ENCODE measurements at places on chromosomes 1 and 21.
A peak's percentile ranks its signal among the peaks of the same experiment; 100 is the strongest.

- DNase-seq: no peak
Measured at GRCh38 chr1:12553963-12554362, 64.0 kb downstream of the DHRS3 start.

GRCh38 chr1:50971748-50972305 is 1.8 kb downstream of the CDKN2C start:
- DNase-seq: no peak

DNA sequence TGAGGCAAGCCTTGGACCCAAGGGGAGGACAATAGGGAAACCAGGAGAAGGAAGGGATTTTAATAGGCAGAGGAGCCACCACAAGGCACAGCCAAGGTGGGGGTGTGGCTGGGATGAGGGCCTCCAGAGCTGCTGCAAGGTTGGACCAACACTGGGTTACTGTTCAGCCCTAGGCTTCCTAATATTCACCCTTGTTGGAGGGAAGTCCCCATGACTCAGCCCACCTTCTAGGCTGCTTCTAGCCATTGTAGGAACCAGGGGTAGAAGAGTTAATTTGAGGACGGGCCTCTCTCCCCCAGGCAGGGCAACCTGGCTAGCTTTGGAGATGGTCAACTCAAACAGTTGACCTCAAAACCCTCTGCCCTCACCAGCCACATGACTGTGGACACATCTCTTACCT is 59.5 kb downstream of the KCNN3 start:
- DNase-seq: no peak

DNA sequence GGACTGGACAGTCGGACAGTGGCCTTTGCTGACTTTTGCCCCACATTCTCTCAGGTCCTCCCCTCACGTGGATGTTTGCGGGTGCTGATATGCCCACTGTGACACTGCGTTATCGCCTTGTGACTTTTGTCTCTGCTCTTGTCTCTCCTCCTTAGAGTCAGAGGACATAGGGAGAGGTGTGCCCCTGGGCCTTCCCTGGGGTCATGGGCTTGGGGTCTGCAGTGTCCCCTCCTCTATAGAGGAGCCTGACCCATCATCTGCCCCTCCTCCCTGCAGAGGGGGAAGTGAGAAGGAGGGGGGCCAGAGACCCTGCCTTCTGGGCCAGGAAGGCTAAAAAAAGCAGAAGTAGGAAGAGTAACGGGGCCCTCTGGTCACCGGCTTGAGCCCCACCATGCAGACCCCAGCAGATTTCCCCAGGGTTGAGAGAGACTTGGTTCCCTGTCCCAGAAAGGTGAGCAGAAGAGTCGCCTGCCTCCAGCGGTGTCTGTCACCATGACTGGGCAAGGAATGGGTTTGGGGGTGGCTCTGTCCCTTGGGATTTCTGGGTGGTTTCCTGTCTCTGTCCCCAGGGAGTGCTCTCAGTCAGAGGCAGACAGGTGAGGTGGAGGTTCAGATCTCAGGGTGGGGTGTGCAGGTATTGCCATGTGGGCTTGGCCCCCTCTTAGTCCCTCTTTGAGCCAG is 13.3 kb downstream of the RPS6KA1 start:
- DNase-seq: no peak

DNA sequence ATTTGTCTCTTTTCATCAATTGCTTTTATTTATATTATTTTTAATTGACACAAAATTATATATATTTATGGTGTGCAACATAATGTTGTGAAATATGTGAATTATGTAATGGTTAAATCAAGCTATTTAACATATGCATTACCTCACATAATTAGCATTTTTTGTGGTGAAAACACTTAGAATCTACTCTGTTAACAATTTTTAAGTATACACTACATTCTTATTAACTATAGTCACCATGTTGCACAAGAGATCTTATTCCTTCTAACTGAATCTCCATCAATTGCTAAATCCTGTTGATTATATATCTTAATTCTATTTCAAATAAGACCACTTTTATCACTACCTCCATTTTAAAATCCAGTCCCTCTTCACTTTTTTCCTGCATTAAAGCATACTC is 42.5 kb downstream of the PLPPR5 start:
- peak; percentile 16 for DNase-seq

- no peak for DNase-seq
Measured at GRCh38 chr1:60073605-60074278, at the start of gene C1orf87. Gene C1orf87, minus strand, starts transcription at chr1:60073770. Its CDS starts 1,127 bp downstream, at chr1:60072643.
